ENCODE measurements at places on chromosomes 1 and 21.

DNA sequence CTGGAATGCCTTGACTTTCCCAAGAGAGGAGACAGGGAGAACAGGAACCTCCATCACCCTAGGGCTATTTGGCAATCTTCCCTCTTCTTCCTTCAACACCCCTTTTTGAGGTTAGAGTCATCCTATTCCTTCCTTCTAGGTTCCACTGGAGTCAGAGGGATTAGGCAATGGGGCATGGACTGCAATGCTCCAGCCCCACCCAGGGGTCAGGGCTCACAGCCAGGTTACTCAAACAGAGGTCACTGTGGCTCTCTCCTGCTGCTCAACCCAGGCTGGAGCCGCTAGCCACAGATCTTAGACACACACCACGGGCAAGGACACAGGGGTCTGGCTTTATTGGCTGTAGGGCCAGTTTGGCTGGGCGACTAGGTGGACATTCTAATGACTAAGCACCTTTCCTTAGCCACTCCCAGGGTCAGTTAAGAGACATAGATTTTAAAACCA, 145.5 kb upstream of the NRIP1 start:
- DNase-seq: no peak

DNA sequence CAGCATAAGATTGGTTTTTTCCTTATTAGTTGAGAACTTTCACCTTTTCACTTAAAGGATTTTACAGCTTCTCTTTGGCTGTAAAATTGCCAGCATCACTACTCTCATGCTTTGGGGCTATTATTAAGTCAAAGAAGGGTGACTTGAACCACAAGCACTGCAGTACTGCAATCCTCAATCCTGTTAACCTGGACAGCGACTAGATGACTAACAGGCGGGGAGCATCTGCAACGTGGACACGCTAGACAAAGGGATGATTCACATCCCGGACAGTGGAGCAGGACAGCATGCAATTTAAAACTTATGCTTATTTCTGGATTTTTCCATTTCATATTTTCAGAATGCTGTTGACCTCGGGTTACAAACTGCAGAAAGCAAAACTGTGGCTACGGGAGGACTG, 8.1 kb downstream of the ARV1 start:
- DNase-seq: no peak

DNA sequence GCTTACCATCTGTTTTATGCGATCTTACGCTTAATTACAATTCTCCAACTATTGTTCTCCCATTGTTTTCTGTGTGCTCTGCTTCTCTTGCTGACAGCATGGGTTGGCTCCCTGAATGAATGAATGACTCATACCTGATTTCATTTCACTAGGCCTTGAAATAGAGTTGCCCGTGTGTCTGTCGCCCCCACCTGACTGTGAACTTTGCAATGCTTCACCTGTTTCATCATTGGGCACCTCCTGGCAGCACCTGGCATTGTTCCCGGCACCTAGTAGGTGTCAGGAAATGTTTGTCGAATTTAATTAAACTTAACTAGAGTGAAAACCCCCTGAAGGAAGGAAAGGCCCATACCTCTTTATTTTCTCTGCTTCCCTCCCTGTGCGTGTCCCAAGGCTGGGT, 120.5 kb upstream of the KLHDC7A start:
- no peak for DNase-seq

GRCh38 chr1:44221769-44222168, 8.5 kb downstream of the DMAP1 start:
- no peak for DNase-seq

DNA sequence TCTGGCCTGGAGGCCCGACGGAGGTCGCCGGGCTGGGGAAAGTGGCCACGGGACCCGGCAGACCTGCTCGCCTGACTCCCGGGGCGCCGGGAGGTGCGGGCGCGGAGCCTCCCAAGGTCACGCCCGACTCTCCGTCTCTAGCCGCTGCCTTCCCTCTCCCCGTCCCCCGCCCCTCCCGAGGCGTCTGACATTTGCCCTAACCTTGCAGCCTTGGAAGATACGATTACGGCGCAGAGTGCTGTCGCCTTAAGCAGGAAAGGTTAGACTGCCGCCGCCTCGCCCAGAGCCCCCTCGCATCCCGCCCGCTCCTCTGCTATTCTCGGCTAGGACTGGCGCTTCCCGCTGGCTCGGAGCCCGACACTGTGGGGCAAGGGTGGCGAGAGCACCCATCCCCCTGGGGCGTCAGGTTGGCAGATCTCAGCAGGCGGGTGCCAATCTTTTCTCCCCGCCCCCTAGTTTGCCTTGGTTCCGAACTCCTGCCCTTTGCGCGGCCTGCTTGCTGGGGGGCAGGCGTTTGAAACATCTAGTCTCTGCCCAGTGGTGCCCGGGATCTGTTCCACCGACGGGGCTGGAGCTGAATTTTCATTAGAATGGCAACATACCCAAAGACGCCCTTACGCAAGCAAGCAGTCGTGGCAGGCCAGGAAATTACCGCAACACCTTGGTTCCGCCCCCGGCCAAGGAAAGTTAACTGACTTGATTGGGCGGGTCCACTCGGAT, 835 bp downstream of the PGM1 start:
- peak; percentile 54 for DNase-seq

GRCh38 chr1:3564921-3565831, 46.1 kb downstream of the MEGF6 start:
- DNase-seq: no peak
